Transverse colon (tissue), 4 donors: ENCODE measurements at places on chromosomes 5 and 9. TPM values are rescaled to one million over a fixed set of nuclear protein-coding genes. Genes with fewer than 3 reads are reported as not detected.

DNA sequence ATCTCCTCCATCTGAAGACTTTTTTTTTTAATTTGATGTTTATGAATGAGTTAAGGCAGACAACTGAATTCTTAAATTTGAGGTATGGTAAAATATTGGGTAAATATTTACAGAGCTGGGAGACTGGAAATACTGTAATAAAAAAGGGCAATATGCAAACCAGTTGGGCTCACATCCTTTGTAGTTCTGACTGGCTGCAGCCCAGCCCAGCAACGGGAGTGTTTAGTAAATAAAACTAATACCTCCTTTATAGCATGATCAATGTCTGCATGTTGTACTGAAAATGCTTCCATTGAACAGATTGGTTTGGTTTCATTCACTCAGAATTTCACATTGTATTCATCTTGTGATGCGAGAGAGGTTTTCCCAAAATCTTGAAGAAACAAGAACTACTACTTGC lies 365.0 kb downstream of the DMRT2 start:
- H3K36me3 ChIP-seq = no peaks in the 10 kb centered on the region
- no peaks in the 10 kb centered on the region for H3K27me3 ChIP-seq
- H3K27ac ChIP-seq = no peak overlapping the region
- no peak for DNase-seq

DNA sequence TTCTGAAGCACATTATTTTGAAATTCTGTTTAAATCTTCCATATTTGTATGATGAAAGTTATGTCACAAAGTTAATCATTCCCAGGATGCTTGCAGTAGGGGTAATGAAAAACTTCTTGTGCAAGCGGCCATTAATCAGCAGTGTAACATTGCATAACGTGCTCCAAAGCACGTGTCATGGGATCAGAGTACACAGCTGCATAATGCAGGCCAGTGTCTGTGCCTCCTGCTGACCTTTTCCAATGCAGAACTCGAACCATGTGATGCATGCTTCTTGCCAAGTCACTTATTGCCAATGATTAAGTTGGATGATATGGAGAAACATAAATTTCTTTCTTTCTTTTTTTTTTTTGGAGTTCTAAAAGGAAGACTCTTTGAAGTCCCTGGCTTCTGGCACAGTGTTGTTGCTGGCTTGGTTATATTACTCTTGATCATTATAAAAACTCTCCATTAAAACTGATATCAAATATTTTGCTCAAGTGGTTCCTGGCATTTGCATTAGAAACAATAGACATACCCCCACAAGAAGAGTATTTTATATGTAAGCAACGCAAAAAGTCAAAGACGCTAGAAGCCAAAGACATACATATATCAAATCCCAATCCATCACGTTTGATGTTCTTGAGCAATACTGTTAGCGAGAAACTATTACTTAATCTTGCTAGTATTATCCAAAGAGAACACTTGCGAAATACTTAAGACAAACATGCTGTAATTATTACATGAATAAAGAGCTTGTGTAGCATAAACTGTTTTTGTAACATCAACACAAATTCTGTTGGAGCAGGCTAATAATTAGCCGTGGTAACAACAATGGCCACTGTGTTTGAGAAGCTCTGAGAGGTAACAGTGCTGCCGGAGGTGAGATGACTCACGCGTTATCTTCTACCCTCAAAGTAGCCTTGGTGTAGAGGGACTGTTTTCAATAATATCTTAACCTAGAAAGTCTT lies 164.2 kb downstream of the AUH start:
- H3K4me3 ChIP-seq = no peak overlapping the region
- H3K4me1 ChIP-seq = peaks cover 77% of the 10 kb centered on the region
- no peaks in the 10 kb centered on the region for H3K27me3 ChIP-seq
- peak overlapping the region; percentile 74 for H3K27ac ChIP-seq
- DNase-seq = peak; percentile 85
- H3K36me3 ChIP-seq = no peaks in the 10 kb centered on the region

- H3K4me3 ChIP-seq = no peak overlapping the region
- H3K27ac ChIP-seq = no peak overlapping the region
- H3K36me3 ChIP-seq = no peaks in the 10 kb centered on the region
- no peak for DNase-seq
- H3K4me1 ChIP-seq = no peaks in the 10 kb centered on the region
Observed at GRCh38 chr5:3276896-3277295, 318.7 kb upstream of the IRX1 start.

DNA sequence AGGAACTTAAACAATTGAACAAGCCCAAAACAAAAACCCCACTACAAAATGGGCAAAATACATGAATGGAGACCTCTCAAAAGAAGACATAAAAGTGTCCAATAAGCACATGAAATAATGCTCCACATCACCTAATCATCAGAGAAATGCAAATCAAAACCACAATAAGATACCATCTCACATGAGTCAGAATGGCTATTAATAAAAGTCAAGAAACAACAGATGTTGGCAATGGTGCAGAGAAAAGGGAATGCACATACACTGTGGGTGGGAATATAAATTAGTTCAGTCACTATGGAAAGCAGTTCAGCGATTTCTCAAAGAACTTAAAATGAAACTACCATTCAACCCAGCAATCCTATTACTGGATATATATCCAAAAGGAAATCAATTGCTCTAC lies 337.4 kb upstream of the GRIA1 start:
- H3K27me3 ChIP-seq = no peaks in the 10 kb centered on the region
- H3K27ac ChIP-seq = no peak overlapping the region
- no peaks in the 10 kb centered on the region for H3K36me3 ChIP-seq
- no peak for DNase-seq
- H3K4me3 ChIP-seq = no peak overlapping the region

GRCh38 chr5:172579403-172579990 lies 61.6 kb upstream of the NEURL1B start:
- no peak overlapping the region for H3K27ac ChIP-seq
- no peaks in the 10 kb centered on the region for H3K4me1 ChIP-seq
- no peak for DNase-seq
- H3K27me3 ChIP-seq = no peaks in the 10 kb centered on the region
- H3K36me3 ChIP-seq = no peaks in the 10 kb centered on the region

GRCh38 chr9:37692622-37693221 lies 42.0 kb downstream of the FRMPD1 start:
- H3K4me3 ChIP-seq = no peak overlapping the region
- H3K27ac ChIP-seq = no peak overlapping the region
- no peaks in the 10 kb centered on the region for H3K4me1 ChIP-seq
- no peak for DNase-seq
- peaks cover 17% of the 10 kb centered on the region for H3K27me3 ChIP-seq

Gene LCN1
- total RNA-seq = not detected

Gene JAK2
- 8.0 TPM for total RNA-seq

DNA sequence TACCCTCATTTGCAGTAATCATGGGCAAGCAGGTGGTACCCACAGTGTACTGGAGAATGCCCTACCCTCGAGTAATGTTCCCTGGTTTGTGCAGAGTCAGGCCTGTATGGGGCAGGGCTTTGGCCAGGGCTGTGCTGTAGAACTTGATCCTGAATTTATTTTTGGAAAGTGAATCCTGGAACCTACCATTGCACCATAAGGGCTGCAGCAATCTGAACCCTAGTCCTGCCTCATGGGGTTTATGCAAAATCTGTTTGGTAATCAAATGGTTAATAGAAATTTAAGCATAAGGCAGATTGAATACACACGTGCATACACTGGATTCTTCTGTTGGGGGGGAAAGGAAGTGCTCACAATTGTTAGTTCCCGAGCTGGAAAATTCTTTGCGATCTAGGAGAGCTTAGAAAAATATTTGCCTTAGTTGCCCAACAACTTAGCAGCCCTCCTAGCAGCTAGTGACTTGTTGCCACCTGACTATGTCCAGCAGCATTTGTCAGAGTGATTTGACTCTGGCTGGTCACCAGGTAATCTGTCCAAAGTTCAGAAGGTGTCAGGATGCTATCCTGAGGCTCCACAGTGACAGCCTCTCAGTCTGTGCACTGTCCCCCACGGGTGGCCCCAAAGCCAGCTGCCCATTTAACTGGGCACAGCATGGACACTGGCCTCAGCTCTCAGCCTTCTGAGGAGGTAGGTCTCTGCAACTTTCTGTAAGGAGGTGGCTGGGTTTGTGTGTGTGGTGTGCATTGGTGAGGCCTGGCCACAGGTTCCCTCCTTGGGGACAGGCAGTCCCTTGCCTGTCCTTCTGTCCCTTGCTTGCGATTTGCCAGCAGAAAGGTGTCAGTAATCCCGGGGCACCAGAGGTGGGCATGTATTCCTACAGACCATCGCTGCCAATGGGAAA lies 8.3 kb downstream of the MVB12B start:
- H3K36me3 ChIP-seq = no peaks in the 10 kb centered on the region
- H3K27me3 ChIP-seq = no peaks in the 10 kb centered on the region
- peaks cover 5% of the 10 kb centered on the region for H3K4me1 ChIP-seq
- DNase-seq = no peak
- no peak overlapping the region for H3K4me3 ChIP-seq

DNA sequence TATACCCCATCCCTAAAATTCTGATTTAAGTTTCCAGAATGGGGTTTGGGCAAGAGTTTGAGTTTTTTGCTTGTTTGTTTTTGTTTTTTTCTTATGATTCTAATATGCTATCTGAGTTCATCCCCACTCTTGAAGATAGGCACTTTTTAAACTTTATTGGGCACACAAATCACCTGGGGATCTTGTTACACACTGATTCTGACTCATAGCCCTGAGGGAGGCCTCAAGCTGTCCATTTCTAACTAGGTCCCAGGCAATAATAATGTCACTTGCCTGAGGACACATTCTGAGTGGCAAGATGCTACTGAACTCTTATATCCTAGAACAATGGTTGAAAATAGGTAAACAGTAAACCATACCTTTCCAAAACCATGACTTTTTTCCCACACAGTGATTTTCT lies 22.8 kb upstream of the ABLIM3 start:
- DNase-seq = no peak
- no peaks in the 10 kb centered on the region for H3K4me1 ChIP-seq
- no peaks in the 10 kb centered on the region for H3K27me3 ChIP-seq
- no peaks in the 10 kb centered on the region for H3K36me3 ChIP-seq

GRCh38 chr9:126235336-126236243 lies 91.0 kb upstream of the MVB12B start:
- H3K27me3 ChIP-seq = no peaks in the 10 kb centered on the region
- no peak overlapping the region for H3K27ac ChIP-seq
- DNase-seq = no peak
- H3K4me1 ChIP-seq = no peaks in the 10 kb centered on the region
- H3K4me3 ChIP-seq = no peak overlapping the region
- H3K36me3 ChIP-seq = no peaks in the 10 kb centered on the region
